ENCODE measurements at places on chromosomes 6 and 20.
A peak's percentile ranks its signal among the peaks of the same experiment; 100 is the strongest.

GRCh38 chr20:8220716-8221115 is 88.7 kb downstream of the PLCB1 start:
- DNase-seq = no peak

- DNase-seq = no peak
Measured at GRCh38 chr6:126905917-126906316, 212.6 kb upstream of the RSPO3 start.

- DNase-seq = no peak
Measured at GRCh38 chr6:124148236-124148957, 344.7 kb downstream of the NKAIN2 start.

- no peak for DNase-seq
Measured at GRCh38 chr6:26172608-26172968, 85.4 kb downstream of the HFE start.

DNA sequence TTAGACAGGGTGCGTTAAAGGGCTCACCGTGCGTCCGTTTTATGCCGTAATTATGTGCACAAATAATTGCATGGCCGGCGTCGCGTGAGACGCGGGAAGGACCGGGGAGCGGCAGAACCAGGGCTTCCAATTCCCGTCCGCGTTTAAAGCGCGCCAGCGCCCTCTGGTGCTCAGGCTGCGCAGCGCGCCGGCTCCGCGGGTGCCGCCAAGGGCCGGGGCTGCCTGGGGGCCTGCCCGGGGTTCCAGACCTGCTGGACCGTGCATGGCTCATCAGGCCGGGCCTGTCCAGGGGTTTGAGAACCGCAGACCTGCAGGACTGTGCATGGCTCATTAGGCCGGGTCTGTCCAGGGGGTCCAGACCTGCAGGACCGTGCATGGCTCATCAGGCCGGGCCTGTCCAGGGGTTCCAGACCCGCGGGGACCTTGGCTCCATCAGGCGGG is 369.0 kb downstream of the THBS2 start:
- peak; percentile 46 for DNase-seq
